ENCODE measurements at places on chromosomes 7 and 10. TPM values are rescaled to one million over a fixed set of nuclear protein-coding genes. Genes with fewer than 3 reads are reported as not detected.

DNA sequence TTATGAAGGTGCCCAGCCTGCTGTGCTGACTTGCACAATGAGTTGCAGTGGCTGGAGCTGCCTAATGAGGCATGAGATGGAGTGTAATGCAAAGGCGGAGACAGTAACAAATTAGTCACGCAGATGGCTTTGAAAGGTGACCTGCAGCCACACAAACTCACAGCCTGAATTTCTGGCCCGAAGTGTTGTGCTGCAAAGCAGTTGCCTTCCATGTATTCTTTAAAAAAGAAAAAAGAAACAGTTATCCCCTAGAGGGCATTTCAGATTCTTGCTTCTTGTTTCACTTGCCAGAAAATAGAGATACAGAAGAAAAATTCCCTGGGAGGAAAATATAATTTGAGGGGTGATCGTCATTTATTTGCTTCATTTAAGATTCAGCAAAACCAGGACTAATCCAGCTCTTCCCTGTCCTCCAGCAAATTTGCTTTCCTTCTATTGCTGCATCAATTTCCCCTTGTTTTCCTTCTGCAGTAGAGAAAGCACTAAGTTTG lies 239.9 kb downstream of the ADRA2A start:
- no peaks in the 10 kb centered on the region for H3K36me3 ChIP-seq
- no peak overlapping the region for H3K4me3 ChIP-seq
- no peak for DNase-seq
- no peak overlapping the region for H3K27ac ChIP-seq
- H3K27me3 ChIP-seq, result peaks cover 2% of the 10 kb centered on the region

DNA sequence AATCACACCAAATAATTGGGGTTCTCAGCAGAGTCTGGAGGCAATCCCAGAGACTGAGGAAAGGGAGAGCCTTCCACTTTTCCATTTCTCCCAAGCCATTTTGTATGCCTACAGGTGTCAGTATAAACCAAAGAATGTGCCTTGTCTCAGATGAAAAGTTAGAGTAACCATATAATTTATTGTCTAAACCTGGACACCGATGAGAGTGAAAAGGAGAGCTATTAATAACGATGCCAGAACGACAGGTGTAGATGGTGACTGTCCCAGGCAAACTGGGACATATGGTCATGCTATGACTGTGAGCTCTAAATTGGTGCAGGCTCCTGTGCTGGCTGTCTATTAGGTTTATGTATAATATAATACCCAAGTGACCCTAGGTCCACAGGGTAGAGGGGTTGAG lies 219.6 kb downstream of the ARHGAP12 start:
- no peak overlapping the region for H3K27ac ChIP-seq
- no peaks in the 10 kb centered on the region for H3K27me3 ChIP-seq
- H3K36me3 ChIP-seq, result no peaks in the 10 kb centered on the region
- H3K4me1 ChIP-seq, result peaks cover 14% of the 10 kb centered on the region
- DNase-seq, result peak; percentile 17
- H3K4me3 ChIP-seq, result no peak overlapping the region

- DNase-seq, result peak; percentile 90
- no peaks in the 10 kb centered on the region for H3K27me3 ChIP-seq
- H3K36me3 ChIP-seq, result peaks cover 21% of the 10 kb centered on the region
- no peaks in the 10 kb centered on the region for H3K4me1 ChIP-seq
- no peak overlapping the region for H3K4me3 ChIP-seq
These were observed 12.0 kb downstream of the IFRD1 start for GRCh38 chr7:112462236-112462635.

DNA sequence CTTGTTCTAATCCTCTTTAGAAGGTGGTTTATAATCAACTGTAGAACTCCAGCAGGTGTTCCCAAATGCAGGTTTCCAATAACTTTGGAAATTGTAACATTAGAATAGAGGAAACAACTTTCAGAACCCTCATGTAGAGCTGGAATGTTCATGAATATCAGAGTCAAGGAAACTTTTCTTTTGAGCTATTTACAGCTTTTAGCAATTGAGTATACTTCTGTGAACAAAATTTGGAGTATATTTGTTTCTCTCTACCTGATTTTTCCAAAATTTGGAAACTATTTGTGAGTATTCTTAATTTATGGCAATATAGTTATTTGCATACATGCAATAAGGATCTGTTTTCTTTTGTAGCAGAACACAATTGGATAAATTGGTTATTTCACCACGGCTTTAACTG lies 2.8 kb upstream of the CFAP43 start:
- no peaks in the 10 kb centered on the region for H3K36me3 ChIP-seq
- H3K4me1 ChIP-seq, result no peaks in the 10 kb centered on the region
- H3K27me3 ChIP-seq, result no peaks in the 10 kb centered on the region
- H3K27ac ChIP-seq, result no peak overlapping the region

- H3K4me3 ChIP-seq, result no peak overlapping the region
- H3K36me3 ChIP-seq, result no peaks in the 10 kb centered on the region
- no peak overlapping the region for H3K27ac ChIP-seq
- H3K27me3 ChIP-seq, result no peaks in the 10 kb centered on the region
- no peaks in the 10 kb centered on the region for H3K4me1 ChIP-seq
These were observed 305.8 kb upstream of the GNAI1 start for GRCh38 chr7:79828866-79829265.

Gene LIPM
- not detected for polyA plus RNA-seq

- no peak overlapping the region for H3K27ac ChIP-seq
- no peaks in the 10 kb centered on the region for H3K4me1 ChIP-seq
- no peak for DNase-seq
- H3K27me3 ChIP-seq, result no peaks in the 10 kb centered on the region
- H3K36me3 ChIP-seq, result no peaks in the 10 kb centered on the region
These were observed 363.3 kb downstream of the TNS3 start for GRCh38 chr7:47218378-47219176.

Gene COL26A1
- polyA plus RNA-seq, result not detected

- no peak for DNase-seq
- no peak overlapping the region for H3K27ac ChIP-seq
- peaks cover 7% of the 10 kb centered on the region for H3K27me3 ChIP-seq
These were observed 4.0 kb downstream of the SFMBT2 start for GRCh38 chr10:7406712-7407333.
